ENCODE measurements at places on chromosomes 3 and 15. TPM values are rescaled to one million over a fixed set of nuclear protein-coding genes. Genes with fewer than 3 reads are reported as not detected.

- no peak overlapping the region for H3K4me3 ChIP-seq
- H3K27ac ChIP-seq = no peak overlapping the region
- H3K36me3 ChIP-seq = no peaks in the 10 kb centered on the region
- peaks cover 2% of the 10 kb centered on the region for H3K27me3 ChIP-seq
- DNase-seq = no peak
Measured at GRCh38 chr3:185082149-185082548, 70.7 kb downstream of the C3orf70 start.

DNA sequence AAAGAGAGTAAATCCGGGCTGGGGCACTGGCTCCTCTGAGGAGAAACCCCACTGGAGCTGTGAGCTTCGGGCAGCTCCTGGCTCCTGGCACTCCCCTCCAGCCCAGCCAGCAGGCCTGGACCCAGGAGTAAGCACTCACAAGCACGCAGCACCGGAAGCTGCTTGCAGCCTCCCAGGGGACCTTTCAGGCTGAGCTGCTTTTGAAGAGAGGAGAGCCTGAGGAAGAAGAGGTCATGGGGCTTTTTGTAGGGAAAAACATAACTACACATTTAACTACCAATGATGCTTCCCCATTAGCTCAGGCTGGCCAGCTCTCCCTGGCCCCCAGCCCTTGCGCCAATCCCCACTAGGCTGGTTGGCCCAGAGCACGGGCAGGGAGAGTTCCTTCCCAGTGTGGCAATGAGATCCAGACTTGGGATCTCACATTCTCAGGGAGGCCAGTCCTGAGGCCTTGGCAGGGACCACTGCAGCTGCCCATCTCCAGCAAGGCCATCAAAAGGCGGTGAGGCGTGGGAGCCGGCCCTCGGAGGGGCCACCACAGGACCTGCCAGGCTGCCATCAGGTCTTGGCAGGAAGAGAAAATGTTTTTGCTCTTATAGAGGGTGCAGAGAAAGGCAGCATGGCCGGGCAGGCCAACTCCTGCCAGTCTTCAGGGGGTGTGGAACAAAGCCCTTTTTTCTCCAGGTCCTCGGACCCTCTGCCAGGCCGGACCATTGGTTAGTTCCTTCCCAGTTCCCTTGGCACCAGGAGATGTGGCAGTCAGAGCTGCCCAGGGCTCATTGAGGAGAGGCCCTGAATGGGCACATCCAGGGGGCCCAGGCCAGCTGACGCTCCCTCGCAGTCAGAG, 41.5 kb upstream of the MFGE8 start:
- no peak overlapping the region for H3K27ac ChIP-seq
- H3K4me1 ChIP-seq = no peaks in the 10 kb centered on the region
- H3K4me3 ChIP-seq = no peak overlapping the region
- no peak for DNase-seq

The SCG3 gene
- not detected for total RNA-seq

GRCh38 chr3:105834768-105835167, 34.0 kb downstream of the CBLB start:
- peaks cover 80% of the 10 kb centered on the region for H3K4me1 ChIP-seq
- no peak for DNase-seq
- H3K36me3 ChIP-seq = peaks cover 18% of the 10 kb centered on the region
- peak overlapping the region; percentile 0 for H3K4me3 ChIP-seq
- H3K27ac ChIP-seq = peak overlapping the region; percentile 7
- H3K27me3 ChIP-seq = no peaks in the 10 kb centered on the region

- peaks cover 8% of the 10 kb centered on the region for H3K27me3 ChIP-seq
- H3K4me3 ChIP-seq = no peak overlapping the region
- no peaks in the 10 kb centered on the region for H3K36me3 ChIP-seq
- no peak for DNase-seq
- peaks cover 2% of the 10 kb centered on the region for H3K4me1 ChIP-seq
Measured at GRCh38 chr3:23193831-23194230, 9.3 kb upstream of the UBE2E2 start.

- no peaks in the 10 kb centered on the region for H3K36me3 ChIP-seq
- no peak overlapping the region for H3K4me3 ChIP-seq
- H3K4me1 ChIP-seq = no peaks in the 10 kb centered on the region
- no peak for DNase-seq
Measured at GRCh38 chr3:176992565-176992964, 204.7 kb downstream of the TBL1XR1 start.

GRCh38 chr3:49512781-49513355, 41.4 kb upstream of the BSN start:
- peaks cover 55% of the 10 kb centered on the region for H3K36me3 ChIP-seq
- no peak for DNase-seq
- H3K4me3 ChIP-seq = no peak overlapping the region
- no peak overlapping the region for H3K27ac ChIP-seq

The GASK1A gene
- not detected for total RNA-seq

DNA sequence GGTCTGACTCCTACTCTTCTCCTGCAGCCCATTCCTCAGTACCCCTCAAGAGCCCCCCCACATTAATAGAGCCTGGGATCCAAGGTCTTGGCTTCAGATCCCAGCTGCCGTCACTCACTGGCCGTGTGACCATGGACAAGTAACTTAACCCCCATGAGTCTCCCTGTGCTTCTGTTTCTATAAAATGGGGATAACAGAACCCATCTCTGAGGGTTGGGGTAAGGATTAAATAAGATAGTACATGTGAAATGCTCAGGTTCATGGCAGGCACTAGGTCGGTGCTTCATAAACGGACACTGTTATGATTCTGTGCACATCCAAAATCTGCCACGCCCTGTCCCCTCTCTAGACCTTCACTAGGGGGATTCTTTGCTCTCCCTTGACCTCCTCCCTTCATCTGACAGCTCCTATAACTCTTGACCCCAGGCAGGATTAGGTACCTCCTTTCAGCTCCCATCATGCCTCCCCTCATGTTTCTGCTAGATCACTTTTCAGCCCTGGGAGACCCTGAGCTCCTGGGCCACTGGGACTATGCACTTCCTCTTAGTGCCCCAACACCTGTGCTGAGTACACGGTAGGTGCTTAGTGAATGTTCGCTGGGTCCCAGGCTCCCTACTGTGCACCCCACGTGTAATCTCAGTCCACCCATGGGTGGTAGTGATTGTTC, 1.5 kb downstream of the CAND2 start:
- H3K4me3 ChIP-seq = peak overlapping the region; percentile 29
- H3K27me3 ChIP-seq = peaks cover 3% of the 10 kb centered on the region
- H3K4me1 ChIP-seq = peaks cover 20% of the 10 kb centered on the region
- no peaks in the 10 kb centered on the region for H3K36me3 ChIP-seq
- no peak overlapping the region for H3K27ac ChIP-seq

DNA sequence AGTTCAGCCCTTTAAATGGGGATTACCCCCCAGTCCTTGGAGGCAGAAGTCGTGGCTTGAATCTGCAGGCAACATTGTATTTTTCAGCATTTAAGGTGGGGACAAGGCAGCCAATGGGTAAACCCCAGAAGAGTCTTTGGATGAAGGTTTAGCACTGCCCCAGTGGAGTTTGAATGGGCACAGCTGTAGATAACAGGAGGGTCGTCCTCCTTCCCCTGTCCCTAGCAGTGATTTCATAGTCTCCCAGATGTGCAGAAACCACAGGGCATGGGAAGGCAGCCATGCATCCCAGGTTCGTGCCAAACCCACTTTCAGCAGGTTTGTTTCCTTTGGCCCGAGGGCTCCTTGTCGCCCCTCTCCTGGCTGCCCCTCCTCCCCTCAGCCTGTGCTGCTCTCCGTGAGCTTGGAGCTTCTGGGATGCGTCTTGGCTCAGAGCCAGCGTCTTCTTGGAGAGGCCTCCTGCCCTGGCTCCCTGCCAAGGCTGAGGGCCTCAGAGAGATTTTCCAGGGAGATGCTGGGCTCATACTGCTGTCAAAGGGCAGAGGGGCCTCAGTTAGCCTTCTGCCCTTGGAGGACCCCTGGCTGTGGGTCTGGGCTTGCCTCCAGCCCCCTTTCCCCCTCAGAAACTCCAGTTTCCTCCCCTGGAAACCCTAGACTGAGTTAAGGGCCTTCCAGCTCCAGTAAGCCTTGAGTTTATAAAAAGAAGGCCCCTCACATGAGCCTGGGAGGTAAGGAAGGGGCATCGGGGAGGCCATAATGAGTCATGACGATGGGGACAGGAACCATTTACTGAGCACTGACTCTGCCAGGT, 48.9 kb upstream of the POLG start:
- H3K4me1 ChIP-seq = peaks cover 3% of the 10 kb centered on the region
- no peak overlapping the region for H3K27ac ChIP-seq
- H3K4me3 ChIP-seq = no peak overlapping the region
- no peak for DNase-seq
- H3K36me3 ChIP-seq = no peaks in the 10 kb centered on the region

GRCh38 chr15:42160136-42160535, 3.7 kb upstream of the PLA2G4F start:
- H3K4me3 ChIP-seq = no peak overlapping the region
- H3K27me3 ChIP-seq = no peaks in the 10 kb centered on the region
- H3K36me3 ChIP-seq = peaks cover 67% of the 10 kb centered on the region

DNA sequence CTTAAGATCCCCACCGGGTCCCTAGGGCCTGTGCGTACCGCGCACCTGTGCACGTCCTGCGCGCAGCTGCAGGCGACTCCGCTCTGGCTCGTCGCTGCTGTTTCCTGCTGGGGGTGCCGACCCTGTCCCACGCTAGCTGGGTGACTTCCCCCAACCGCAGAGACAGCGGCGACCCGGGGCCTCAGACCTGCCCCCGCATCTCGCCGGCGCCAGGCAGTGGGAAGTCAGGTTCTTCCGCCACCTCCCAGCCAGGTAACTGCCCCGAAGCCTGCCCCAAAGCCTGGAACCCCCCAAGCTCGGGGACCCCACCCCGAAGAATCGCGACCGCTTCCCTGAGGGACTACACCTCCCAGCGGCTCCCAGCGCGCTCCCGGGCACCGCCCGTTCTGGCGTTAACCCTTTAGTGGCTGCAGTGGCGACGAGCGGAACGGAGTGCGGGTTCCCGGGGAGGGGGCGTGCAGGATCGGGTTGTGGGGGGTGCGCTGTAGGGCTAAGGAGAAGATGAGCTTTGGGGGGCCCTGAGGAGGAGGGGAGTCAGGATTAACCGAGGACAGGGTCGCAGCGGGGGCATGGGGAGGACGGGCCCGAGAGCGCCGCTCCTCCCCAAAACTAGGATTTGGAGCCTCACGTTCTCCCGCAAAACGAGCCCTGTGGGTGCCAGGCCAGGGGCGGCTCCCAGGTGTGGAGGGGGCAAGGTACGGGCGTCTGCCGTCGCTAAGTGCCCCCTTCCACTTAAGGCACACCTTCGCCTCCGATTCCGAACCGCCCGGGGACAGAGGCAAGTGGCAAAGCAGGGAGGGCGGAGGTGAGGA, 589 bp downstream of the NEIL1 start:
- peaks cover 1% of the 10 kb centered on the region for H3K27me3 ChIP-seq
- H3K36me3 ChIP-seq = peaks cover 11% of the 10 kb centered on the region
- peak overlapping the region; percentile 85 for H3K27ac ChIP-seq
- peak overlapping the region; percentile 86 for H3K4me3 ChIP-seq
- peaks cover 46% of the 10 kb centered on the region for H3K4me1 ChIP-seq

- peak; percentile 60 for DNase-seq
- H3K4me3 ChIP-seq = peak within 1 kb of the TSS; percentile 91
- H3K36me3 ChIP-seq = peaks cover 4% of the 10 kb centered on the region
- H3K27ac ChIP-seq = peak within 1 kb of the TSS; percentile 96
- no peaks in the 10 kb centered on the region for H3K27me3 ChIP-seq
Measured at GRCh38 chr3:112132975-112133448, at the start of gene GCSAM. Gene GCSAM (minus strand): TSS chr3:112133248. CDS start chr3:112133120, 128 bp downstream.

DNA sequence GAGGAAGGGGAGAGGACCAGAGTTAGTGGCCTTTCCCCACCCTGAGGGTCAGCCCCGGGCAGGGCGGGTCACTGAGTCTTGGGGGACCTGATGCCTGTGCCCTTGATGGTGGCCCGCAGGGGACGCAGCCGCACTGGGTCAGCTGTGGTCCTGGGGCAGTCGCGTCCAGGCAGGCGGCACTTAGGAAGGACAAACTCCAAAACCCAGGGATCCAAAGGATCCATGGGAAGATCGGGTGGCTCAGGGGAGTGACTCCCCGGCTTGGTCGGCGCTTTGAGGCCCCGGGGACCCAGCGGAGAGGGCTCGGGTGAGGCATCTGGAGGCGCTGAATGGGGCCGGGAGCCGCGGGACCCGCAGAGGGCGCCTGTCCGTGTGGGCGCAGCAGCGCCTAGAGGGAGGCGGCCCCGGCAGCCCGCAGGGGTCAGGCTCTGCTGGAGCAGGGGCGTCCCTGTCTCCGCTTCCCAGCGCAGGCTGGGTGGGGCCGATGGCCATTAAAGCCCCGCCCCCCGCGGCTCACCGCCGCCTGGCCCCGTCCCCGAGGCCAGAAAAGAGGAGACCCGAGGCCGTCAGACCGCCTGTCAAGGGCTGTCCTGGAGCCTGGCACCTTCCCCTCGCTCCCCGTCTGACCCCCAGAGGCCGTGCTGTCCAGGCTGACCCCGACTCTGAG, 17.5 kb downstream of the CIDEC start:
- DNase-seq = peak; percentile 38
- no peak overlapping the region for H3K27ac ChIP-seq
- H3K4me1 ChIP-seq = peaks cover 2% of the 10 kb centered on the region
- peak overlapping the region; percentile 52 for H3K4me3 ChIP-seq
- peaks cover 9% of the 10 kb centered on the region for H3K27me3 ChIP-seq

DNA sequence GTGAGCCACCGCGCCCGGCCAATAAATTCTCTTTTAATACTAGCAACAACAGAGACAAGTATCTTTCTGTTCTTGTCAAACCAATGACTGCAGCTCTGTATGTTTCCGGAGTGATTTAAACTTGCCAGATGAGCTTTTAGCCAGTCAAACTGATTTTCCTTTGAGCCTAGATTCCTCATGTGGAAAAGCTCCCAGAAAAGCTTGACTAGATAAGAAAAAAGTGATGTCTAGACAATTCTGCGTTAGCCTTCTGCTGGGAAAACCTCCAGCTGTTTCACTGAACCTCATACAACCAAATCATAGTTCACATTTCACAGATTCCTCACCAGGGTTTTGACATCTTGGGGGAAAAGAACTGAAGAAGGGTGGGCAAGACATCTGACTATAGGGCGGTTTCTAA, 78.6 kb downstream of the MAGI1 start:
- no peak for DNase-seq
- H3K27me3 ChIP-seq = no peaks in the 10 kb centered on the region
- no peaks in the 10 kb centered on the region for H3K4me1 ChIP-seq
- no peak overlapping the region for H3K27ac ChIP-seq
- H3K4me3 ChIP-seq = no peak overlapping the region

GRCh38 chr3:159923956-159924355, 64.7 kb upstream of the IL12A start:
- H3K4me1 ChIP-seq = peaks cover 38% of the 10 kb centered on the region
- H3K36me3 ChIP-seq = no peaks in the 10 kb centered on the region
- H3K4me3 ChIP-seq = no peak overlapping the region
- no peaks in the 10 kb centered on the region for H3K27me3 ChIP-seq
- DNase-seq = no peak
- no peak overlapping the region for H3K27ac ChIP-seq

GRCh38 chr3:115876876-115877614, 253.7 kb downstream of the GAP43 start:
- H3K36me3 ChIP-seq = no peaks in the 10 kb centered on the region
- no peak for DNase-seq

The EPHB3 gene
- 0.05 TPM for total RNA-seq

GRCh38 chr15:100766243-100767000, 113.2 kb upstream of the ALDH1A3 start:
- no peak for DNase-seq
- H3K27ac ChIP-seq = no peak overlapping the region
- no peak overlapping the region for H3K4me3 ChIP-seq
- no peaks in the 10 kb centered on the region for H3K4me1 ChIP-seq

The ATP13A5 gene
- not detected for total RNA-seq

- H3K27ac ChIP-seq = no peak overlapping the region
- DNase-seq = no peak
- H3K27me3 ChIP-seq = peaks cover 2% of the 10 kb centered on the region
- H3K4me3 ChIP-seq = no peak overlapping the region
- peaks cover 15% of the 10 kb centered on the region for H3K4me1 ChIP-seq
Measured at GRCh38 chr15:70382009-70382749, 284.5 kb upstream of the TLE3 start.
